ENCODE measurements at places on chromosomes 6 and 20. TPM values are rescaled to one million over a fixed set of nuclear protein-coding genes. Genes with fewer than 3 reads are reported as not detected.

Gene CALHM5
- not detected for total RNA-seq

Gene TRIM10
- total RNA-seq: not detected

Gene SLC17A3
- 0.50 TPM for total RNA-seq

Gene CEP250
- 33.1 TPM for total RNA-seq

Gene TAF4
- 12.5 TPM for total RNA-seq

Gene TRPC4AP
- 56.3 TPM for total RNA-seq

Gene NKAIN4
- total RNA-seq: not detected

Gene DCDC2
- total RNA-seq: not detected

Gene NOTCH4
- 0.53 TPM for total RNA-seq

Gene CRISP3
- total RNA-seq: not detected

Gene LPA
- not detected for total RNA-seq

Gene CASS4
- total RNA-seq: 39.8 TPM

Gene TP53TG5
- total RNA-seq: not detected

DNA sequence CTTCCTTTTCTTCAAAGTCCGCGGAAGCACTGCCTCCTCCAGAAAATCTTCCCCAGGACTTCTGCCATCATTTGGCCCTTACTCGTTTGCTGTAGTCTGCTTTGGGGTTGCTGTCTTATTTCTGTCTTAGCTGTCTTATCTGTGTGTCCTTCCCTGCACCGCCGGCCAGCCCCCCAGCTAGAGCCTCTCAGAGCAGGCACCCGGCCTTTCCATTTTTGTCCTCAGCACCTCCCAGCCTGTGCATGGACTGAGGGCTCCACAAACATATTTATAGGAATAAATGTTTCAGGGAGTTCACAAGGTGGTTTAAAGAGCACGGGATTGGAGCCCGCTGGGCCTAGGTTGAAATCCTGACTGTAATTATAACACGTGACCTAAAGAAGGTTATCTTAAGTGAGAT is 8.1 kb downstream of the GLP1R start:
- DNase-seq: no peak

GRCh38 chr6:112620812-112621569 is 273.9 kb downstream of the RFPL4B start:
- DNase-seq: no peak

DNA sequence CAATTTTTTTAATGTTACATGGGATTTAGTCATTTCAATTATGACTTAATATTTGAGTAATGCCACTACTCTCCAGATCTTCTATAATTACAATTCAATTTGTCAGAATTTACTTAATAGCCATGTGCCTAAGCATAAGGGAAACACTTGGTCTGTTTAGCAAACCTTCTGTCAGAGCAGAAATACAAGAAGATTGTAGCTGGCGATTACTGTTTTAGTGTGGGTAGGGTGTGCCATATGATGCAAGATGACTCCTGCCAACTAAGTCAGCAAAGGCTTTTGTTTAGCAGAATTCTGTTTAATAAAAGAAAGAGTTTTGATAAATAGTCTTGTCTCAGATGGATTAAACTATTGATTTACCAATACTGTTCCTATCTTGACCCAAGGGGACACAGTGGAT is 455.4 kb downstream of the RNF144B start:
- DNase-seq: no peak

DNA sequence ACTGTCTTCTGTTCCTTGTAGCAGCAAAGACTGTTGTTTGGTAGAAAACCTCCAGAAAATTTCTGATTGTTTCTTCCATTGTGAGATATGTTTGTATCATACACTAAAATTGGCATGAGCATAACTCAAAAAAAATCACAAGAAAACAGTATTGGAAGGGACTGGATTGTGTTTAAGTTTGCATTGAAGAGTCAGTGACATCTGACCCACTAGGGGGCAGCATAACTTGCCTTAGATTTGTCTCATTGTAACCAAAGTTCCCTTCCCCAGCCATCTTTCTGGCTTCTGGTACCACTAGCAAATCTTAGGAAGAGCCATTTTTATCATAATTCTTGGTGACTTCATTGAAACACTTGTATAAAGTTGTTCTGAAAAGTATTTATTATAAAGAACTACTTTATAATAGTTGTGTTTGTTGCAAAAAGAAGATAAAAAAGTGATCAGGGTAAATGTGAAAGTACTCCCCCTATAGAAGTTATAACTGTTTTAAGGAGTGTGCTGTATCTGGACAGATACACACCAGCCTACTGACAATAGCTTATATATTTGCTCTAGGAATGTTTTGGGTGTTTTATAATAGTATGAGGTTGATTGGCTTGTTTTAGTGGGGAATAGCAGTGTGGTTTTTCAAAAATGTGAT is 7.7 kb downstream of the CSTF1 start:
- peak; percentile 44 for DNase-seq

GRCh38 chr6:82247505-82248272 is at the start of gene IBTK:
Gene IBTK (minus strand): TSS chr6:82247744. CDS start chr6:82240486, 7,258 bp downstream.
- DNase-seq: peak; percentile 93

- DNase-seq: no peak
Observed at GRCh38 chr20:16922834-16923233, 174.7 kb downstream of the OTOR start.

DNA sequence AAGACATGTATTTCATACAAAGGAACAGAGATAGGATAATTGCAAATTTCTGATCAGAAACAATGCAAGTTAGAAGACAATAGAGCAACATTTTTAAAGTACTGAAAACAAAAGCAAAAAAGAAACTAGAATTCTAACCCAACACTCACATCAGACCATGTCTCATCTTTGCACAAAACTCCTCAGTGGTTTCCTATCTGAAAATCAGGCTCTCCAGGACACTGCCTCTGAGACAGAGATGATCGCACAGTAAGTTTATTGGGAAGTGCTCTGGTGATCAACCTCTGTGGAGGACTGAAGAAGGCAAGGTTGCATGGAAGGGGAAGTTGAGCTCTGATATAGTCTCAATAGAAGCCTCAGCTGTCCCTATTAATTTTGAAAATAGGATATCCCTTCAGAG is 2.3 kb upstream of the TTBK1 start:
- DNase-seq: no peak

DNA sequence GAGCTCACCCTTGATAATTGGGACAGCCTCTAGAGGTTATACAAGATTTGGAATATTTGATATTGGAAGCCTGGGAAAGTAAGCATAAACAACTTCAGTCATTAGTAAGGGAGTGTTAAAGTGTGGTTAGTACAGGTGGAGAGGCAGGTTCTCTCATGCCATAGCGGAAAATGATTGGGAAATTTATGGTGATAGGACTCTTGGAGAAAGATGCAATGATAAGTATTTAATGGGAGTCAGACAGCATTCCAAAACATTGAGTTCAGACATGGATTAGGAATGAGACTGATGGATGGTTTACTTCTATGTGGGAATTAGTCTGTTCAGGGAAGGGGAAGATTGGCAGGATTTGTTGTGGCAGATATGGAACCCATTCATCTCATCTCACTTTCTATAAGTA is 152.7 kb downstream of the MCHR2 start:
- no peak for DNase-seq

- DNase-seq: no peak
Observed at GRCh38 chr6:148828047-148828446, 81.2 kb downstream of the UST start.

GRCh38 chr6:76814496-76815458 is 648.5 kb downstream of the HTR1B start:
- DNase-seq: no peak

DNA sequence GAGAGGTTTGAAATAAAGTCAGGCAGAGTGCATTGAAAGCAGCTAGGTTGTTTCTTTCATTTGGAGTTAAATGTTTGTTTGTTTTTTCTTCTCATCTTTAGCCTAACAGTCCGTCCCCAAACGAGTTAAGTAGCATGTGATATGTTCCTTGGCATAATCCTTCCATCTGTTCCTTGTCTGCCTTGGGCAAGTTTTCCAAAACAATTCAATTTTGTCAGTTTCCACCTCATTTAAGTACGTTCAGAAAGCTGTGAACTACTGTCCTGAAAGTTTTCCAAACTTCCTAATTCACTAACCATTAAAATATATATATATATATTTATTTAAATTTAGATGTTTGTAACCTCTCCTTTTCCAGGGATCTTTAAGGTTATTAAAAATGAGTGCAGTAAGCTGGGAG is 61.8 kb upstream of the HDAC2 start:
- no peak for DNase-seq

GRCh38 chr6:24949020-24949569 is 13.3 kb upstream of the RIPOR2 start:
- peak; percentile 55 for DNase-seq

DNA sequence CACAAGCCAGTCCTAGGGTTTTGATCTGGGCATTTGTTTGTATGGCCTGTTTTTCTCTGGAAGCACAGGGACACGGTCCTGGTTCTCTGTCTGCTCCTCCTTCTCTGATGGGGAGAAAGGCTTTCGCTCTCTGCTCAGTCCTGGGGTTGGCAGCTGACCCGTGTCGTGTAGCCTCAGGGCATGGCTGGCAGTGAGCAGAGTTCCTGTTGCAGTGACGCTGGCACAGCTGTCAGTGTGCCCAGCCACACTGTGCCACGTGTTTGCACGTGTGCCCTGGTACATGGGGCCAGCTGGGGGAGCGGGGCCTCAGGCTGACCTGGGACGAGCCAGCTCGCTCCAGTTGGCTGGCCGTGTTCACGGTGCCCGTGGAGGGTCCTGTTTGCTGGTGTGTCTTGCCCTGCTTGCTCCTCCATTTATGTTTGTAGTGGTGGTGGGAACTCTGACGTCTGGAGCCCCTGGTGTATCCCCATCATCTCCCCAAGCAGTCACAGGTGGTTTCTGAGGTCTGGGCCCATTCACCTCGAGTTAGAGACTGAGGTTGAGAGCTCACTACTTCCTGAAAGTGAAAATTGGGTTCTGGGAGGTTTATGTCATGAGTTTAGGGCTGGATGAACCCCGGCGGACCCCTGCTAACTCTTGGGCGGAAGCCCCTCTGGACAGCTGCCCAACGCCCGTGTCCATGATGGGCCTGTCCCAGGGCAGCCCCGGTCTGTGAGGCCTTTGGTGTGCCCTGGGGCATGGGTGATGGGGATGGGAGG is 10.2 kb upstream of the DNAJC5 start:
- DNase-seq: no peak

DNA sequence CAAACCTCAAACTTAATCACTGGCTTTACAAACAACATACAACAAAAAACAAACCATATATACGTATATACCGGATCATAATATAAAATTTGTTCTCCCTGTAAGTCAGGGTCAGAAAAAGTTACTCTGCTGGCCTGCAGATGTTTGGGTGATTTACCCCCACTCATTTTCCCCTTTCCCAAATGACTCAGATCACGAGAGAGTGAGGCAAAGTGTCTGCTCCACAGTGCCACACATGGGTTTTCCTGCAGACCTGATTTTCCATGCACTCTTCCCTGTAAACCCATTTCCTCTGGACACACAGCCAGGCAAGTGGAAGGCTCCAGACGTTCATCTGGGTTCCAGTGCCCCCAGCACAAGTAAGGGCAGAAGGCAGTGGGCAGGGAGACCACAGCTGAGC is 23.5 kb downstream of the GFOD1 start:
- no peak for DNase-seq

DNA sequence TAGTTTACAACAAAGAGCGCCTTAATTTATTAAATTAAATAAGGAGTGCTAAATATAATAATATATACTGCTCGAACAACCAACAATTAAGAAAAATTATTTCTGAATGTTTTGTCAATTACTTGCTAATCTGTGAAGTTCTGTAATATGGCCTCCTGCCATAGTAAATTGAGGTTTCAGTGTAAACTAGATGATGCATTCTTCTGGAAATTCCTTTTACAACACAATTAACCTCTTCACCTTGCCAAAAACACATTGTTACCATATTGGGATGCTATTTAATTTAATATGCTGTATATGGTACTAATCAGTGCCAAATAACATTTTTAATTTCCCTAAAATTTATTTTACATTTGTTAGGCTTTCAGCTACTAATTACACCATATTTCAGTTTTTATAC is 808.4 kb upstream of the CITED2 start:
- DNase-seq: no peak

- no peak for DNase-seq
Observed at GRCh38 chr6:164286011-164286410, 871.5 kb downstream of the QKI start.

GRCh38 chr20:47198996-47199552 is 157.4 kb downstream of the ZMYND8 start:
- DNase-seq: no peak

DNA sequence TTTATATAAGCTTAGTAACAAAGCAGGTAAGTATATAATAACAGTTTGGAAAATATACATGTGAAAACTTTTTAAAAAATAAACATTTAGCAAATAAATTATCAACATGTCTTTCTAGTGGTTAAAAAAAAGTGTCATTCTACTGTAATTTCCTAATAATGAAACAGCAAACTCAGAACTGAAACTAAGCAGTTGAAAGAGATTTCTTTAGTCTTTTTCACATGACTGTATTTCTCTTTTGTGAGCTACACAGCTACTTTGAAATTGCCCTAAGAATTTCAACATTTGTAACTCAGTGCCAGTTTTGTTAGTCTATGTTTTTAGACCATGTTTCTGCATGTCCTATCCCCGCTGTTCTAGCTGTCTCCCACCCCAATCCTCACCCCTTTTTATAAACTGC is 28.4 kb upstream of the SDHAF4 start:
- DNase-seq: no peak

- DNase-seq: no peak
Observed at GRCh38 chr6:152170313-152170701, 362.8 kb downstream of the ESR1 start.

DNA sequence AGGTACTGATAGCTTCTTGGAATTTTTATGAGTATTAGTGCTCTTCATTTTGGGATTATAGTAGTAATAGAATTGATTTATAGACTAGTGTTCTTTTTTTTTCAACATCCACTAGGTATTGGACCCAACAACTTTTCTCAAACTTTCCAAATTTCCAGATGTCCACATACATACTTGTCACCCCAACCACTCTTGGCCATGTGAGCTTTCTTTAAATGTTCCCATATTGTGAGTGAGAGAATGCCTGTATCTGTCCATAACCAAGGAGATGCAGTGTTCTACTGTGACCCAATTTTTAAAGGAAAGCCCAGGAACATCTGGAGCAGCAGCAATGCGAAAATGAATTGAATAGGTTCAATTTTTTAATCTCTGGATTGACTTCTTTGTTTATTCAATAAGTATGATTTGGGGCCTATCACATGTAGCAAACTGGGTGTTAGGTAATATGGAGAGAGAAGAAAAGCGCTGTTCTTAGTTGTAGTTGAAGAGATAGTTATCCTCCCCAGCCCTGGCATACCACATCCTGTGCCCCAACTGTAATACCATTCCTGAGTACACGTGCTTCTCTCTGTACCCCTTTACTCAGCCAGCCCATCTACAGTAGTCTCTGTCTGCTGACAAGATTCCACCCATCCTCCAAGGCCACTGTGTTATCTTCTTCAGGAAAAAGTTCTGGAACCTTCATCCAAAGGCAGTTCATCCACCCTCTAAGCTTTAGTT is 116.8 kb upstream of the SUPT3H start:
- DNase-seq: no peak

- DNase-seq: no peak
Observed at GRCh38 chr6:2448826-2449571, 203.6 kb upstream of the GMDS start.

DNA sequence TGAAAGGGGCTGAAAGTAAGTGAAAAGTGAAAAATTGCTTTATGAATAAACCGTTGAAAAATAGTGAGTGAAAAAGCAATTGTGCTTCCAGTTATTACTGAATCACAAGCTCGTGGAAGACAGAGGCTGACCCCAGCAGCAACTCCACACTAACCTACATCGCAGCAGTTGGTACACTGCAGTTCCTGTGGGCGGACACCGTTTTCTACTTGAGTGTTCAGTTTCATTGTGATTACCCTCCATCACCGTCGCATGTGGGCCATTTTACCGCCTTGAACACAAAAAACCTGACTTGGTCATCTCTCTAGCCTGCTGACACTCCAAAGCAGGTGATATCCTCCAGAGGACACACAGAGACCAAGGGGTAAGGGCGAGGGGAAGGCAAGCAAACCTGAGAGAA is 28.4 kb downstream of the PRDM1 start:
- DNase-seq: peak; percentile 45

Data from CD4-positive, alpha-beta T cell (primary cell).